ENCODE measurements at places on chromosomes 1 and 21.

DNA sequence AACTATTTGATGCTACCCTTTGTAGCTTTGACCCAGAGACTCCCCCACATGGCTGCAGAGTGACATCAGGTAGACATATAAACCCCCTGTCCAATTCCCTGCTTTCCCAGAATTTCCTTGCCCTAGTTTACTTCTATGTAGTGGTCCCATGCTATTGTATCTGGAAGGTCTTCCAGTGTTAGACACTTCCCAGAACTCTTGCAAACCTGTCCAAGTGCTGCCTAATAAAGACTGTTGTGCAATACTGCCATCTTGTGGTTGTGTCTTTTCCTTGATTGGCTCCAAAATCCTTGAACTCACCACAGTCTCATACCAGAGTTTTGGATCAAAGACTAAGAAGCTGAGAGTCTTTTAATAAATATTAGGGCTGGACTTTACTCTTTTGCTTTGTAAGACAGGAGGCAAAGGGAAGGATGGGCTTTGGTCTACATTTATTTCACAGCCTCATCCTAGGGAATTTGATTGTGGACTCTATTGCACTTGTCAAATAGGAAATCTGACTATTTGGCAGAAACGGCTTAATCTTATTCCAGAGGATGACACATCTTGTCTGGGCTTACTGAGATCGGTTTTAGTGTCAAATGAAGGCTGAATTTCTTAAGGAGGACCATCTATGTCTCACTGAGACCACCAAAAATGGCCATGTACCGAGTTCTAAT is 169.9 kb downstream of the LRRC7 start:
- no peak for DNase-seq

DNA sequence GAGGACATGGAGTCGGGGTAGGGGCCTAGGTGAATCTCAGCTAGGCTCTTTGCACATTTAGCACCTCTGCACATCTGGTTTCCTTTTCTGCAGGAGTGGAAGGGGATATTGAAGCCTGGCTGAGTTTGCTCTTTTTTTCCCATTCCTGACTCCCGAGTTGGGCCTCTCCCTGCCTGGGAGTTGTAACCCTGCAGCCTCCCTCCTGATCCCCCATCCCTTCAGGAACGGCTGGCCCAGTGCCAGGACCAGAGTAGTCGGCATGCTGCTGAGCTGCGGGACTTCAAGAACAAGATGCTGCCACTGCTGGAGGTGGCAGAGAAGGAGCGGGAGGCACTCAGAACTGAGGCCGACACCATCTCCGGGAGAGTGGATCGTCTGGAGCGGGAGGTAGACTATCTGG is 836 bp downstream of the OLFML3 start:
- DNase-seq, result no peak

- no peak for DNase-seq
Observed at GRCh38 chr1:171138980-171139379, 46.1 kb upstream of the FMO2 start.

- no peak for DNase-seq
Observed at GRCh38 chr1:246283771-246284410, 223.2 kb downstream of the SMYD3 start.

DNA sequence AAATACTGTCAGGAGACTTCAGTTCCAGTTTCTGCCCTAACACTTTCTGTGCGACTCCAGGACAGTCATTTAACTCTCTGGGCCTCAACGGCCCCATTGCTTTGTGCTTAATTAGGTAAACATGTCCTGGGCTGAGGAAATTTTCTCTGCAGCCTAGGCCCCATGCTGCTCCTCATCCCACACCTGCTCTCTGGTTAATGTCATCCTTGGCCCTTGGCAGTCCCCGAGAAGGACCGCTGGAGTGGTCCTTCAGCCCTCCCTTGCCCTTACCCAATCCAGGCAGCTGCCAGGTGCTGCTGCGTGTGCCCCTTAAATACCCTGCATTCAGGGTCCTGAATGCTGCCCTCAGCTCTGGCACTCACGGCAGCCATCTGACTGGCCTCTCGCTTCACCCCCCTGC is 18.7 kb downstream of the UBL4B start:
- no peak for DNase-seq

DNA sequence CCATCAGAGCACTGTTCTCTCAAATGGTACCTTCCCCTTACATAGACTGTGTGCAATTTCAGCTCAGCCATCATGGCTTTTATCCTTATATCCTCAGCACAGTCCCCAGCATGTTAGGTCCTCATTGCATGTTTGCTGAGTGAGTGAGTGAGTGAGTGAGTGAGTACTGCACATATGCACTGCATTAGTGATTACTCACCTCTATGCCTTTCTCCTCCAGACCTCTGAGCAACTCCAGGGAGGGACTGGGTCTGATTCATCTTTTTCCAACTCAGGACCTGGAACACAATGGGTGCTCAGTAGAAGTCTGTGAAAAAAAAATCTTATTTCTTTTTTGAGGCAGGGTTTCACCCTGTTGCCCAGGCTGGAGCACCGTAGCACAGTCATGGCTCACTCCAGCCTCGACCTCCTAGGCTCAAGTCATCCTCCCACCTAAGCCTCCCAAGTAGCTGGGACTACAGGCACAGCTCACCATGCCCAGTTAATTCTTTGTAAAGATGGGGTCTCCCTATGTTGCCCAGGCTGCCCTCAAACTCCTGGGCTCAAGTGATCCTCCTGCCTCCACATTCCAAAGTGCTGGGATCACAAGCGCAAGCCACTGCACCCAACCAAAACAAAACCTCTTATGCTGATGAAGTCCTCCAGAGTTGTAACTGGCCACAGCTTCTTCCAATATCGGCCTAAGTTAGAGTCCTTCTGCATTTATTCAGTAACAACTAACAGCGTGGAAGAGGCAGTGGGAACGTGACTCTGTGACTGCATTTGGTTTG is 23.7 kb downstream of the RNU5D-1 start:
- no peak for DNase-seq

DNA sequence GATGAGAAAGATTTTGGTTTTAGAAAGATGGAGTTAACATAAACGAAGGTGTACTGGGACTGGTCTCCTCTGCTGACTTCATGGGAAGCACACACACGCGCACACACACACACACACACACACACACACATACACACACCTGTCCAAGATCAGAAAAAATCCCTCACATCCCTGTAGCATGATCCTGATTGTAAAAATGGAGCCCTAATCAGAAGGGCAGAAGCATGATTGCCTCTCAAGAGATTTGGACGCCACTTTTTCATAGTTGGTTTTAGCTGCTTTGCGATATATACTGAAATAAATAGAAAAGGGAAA is 56.5 kb upstream of the LGALS8 start:
- DNase-seq, result no peak

GRCh38 chr1:56477164-56478111 is 101.9 kb downstream of the PLPP3 start:
- DNase-seq, result no peak
